ENCODE measurements at places on chromosomes 12 and 14. TPM values are rescaled to one million over a fixed set of nuclear protein-coding genes. Genes with fewer than 3 reads are reported as not detected.

GZMH gene
- not detected for total RNA-seq

FICD gene
- 2.2 TPM for total RNA-seq

TAS2R43 gene
- total RNA-seq: 8.5 TPM

PRORP gene
- 15.4 TPM for total RNA-seq

PXN gene
- total RNA-seq: 30.5 TPM

STON2 gene
- 28.7 TPM for total RNA-seq

FGF23 gene
- total RNA-seq: not detected

RFX4 gene
- not detected for total RNA-seq

HOXC4 gene
- total RNA-seq: 3.6 TPM

CYP46A1 gene
- 2.0 TPM for total RNA-seq

RIPK3 gene
- total RNA-seq: 5.6 TPM

SERPINA9 gene
- 3.3 TPM for total RNA-seq

TMEM19 gene
- total RNA-seq: 36.8 TPM

PRR4 gene
- total RNA-seq: 1.6 TPM

DBX2 gene
- 0.10 TPM for total RNA-seq

SLC6A15 gene
- 1.2 TPM for total RNA-seq

BHLHE41 gene
- total RNA-seq: 6.2 TPM

PTPRQ gene
- total RNA-seq: 0.49 TPM

OTUB2 gene
- total RNA-seq: 2.9 TPM

GLIPR1 gene
- 6.5 TPM for total RNA-seq

COX8C gene
- not detected for total RNA-seq

B4GALNT3 gene
- total RNA-seq: 12.7 TPM

GPHN gene
- total RNA-seq: 31.6 TPM

Data from skin of body (tissue), 3 donors.